ENCODE measurements at places on chromosomes 2 and 18.

DNA sequence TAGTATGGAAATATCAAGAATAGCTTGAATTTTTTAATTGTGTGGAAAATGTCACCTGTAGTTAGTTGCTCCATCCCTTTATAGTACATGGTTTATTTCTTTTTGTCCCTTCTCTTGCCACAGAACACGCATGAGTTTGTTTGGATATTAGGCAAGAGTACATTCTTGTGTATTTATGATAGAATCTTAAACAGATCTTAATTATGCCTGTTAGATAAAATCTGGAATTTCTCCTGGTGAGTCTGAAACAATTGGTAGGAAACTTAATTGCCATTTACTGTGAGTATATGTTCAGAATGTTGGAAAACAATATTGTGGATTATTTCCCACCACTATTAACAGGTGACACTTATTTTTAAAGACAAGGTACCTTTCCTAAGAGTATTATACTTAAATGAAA is 30.2 kb upstream of the CABYR start:
- DNase-seq: no peak

- no peak for DNase-seq
Observed at GRCh38 chr2:5945742-5946141, 253.6 kb downstream of the SOX11 start.

DNA sequence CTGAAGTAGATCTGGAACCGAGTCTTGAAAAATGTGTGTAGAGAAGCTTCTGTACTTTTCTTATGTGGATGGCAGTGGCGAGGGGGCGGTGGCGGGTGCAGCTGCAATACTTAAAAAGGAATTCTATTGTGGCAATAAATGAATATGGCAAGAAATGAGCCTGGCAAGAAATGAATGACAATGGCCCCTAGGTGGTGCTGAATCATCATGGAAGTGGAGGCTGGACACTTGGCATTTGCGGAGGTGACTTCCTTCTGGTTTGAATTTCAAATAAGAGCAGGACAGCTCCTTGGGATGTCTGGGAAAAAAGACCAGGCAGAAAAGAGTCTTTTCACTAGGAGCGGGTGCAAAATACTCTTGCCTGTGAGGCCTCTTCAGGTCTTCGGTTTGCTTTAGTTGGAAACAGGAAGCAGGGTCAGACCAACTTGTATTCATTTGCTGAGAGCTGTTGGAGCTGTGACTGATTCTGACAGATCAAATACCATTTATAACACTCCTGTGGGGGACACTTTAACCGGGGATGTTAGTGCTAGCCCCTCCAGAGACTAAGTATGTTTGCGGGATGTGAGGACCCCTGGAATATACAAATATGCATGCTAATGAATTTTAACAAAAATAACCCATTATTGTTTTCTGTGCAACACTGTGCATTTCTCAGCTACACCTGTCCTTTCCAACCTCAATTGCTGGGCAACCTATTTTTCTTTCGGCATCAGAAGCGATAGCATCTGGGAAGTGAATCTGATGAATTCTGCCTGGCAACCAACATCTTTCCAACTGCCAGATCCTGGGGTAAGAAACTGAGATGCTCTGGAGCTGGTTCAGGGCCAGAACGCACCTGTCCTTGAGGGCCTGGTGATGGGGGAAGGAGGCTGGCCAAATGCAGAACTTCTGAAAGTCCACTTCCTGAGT is 35.4 kb downstream of the FASTKD2 start:
- DNase-seq: peak; percentile 18

DNA sequence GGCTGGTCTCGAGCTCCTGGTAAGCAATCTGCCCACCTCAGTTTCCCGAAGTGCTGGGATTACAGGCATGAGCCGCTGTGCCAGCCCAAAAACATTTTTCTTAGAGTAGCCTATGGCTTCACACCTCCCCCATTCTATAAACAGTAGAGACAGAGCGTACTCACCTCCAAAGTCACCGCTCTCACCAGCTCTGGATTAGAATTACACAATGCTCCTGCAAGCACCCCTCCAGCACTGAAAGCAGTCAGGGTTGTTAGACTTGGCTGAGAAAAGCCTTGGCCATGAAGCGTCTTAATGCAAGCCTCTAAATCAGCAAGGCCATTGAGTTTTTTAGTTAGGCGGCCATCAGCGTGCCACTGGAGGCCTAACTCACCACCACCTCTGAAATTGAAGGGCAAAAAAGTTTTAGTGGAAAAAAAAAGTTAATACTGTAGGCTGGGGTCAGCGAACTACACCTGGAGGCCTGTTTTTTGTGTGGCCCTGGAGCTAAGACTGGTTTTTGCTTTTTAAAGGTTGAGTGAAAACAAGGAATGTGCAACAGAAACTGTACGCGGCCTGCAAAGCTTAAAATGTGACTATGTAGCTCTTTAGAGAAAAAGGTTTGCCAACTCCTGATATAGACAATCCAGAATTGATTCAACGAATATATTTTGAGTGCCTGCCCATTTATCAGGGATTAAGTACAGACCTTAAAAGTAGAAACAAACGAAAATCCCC is 34.6 kb downstream of the PREPL start:
- no peak for DNase-seq

DNA sequence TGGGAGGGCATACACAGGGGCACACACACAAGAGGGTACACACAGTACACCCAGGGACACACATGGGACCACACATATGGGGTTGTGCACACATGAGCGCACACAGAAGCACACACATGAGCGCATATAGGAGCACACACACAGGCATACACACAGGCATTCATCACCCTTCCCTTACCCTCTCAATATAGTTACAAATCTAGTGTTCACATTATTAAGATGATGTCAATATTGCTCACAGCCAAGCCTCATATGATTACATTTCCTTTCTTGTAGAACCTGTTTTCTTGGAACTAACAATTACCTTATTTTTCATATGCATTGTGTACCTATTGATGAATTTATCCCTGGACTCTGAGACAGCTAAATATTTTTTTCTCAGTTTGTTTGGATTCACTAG is 156.7 kb downstream of the FHOD3 start:
- no peak for DNase-seq

GRCh38 chr18:10475276-10475653 is 20.8 kb downstream of the APCDD1 start:
- no peak for DNase-seq

DNA sequence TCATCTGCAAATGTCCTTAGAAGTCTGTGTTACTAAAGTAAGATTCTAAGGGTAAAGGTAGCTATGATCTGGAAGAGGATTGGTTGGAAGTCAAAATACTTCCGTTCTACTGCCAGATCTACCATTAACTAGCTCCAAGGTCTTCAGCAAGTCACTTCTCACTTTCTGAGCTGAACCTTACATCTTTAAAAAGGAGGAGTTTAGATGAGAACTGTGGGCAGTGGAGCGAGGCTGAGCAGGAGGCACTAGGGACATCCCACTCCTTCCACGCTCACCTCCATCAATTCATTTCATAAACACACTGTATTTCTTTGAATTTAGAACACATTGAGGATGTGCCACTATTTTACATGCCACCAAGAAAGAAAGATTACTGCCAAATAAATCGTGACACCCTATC is 143.0 kb downstream of the ABCA12 start:
- no peak for DNase-seq

DNA sequence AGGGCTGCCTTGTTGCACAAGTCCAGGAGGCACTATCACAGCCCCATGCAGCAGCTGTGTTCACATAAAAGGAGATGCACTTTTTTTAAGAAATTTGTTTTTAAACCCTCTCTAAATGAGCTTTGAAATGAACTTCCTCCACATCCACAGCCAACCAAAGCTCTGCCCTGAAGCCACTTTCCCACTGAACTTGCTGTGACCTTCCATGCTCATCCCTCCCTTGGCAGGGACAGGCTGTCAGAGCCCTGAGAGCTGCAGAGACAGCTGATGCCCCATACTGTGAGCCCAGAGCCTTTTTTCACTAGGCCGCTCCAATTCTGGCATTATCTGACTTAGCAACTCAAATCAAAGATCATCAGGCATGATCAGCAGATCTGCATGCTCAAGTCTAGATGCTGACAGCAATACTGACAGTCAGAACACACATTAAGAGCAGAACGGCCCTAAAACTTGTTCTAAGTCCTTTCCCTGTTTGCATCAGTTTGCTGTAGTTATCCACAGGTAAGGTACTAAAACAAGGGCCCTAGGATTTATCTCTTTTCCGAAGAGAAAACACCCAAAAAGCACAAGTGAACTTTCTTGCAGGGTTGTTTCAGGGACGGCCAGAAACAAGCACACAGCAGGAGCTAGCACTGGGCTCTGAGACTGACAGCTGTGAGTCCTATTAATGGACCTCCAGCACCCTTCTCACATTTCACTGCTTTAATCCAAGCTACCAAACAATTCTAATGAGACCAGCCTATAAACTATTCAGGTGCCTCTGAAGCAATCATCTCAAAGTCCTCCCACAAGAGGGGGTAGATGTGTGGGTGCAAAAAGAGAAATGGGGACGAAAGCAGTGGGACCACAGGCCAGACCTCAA is 34.9 kb downstream of the RNU4ATAC start:
- DNase-seq: no peak

DNA sequence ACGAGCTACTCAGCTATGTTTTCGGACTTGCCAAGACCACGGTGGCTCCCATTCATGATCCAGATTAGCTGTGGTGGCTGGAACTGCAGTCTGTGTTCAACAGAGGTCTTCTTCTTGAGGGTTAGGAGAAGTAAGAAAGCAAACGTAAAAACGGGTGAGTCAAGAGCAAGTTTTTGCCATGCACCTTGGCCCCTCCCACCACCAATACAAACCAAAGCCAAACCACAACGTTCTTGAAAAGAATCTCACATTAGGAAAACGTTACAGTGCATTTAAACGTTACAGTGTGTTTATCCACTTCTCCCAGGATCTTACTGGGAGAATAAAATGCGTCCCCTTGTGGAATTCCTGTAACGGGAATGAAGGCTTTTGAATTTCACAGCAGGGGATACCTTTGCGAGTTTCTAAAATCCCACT is 725 bp downstream of the FBXO48 start:
- peak; percentile 50 for DNase-seq

Data from naive thymus-derived CD8-positive, alpha-beta T cell (primary cell).